ENCODE measurements at places on chromosomes 2 and 18.

DNA sequence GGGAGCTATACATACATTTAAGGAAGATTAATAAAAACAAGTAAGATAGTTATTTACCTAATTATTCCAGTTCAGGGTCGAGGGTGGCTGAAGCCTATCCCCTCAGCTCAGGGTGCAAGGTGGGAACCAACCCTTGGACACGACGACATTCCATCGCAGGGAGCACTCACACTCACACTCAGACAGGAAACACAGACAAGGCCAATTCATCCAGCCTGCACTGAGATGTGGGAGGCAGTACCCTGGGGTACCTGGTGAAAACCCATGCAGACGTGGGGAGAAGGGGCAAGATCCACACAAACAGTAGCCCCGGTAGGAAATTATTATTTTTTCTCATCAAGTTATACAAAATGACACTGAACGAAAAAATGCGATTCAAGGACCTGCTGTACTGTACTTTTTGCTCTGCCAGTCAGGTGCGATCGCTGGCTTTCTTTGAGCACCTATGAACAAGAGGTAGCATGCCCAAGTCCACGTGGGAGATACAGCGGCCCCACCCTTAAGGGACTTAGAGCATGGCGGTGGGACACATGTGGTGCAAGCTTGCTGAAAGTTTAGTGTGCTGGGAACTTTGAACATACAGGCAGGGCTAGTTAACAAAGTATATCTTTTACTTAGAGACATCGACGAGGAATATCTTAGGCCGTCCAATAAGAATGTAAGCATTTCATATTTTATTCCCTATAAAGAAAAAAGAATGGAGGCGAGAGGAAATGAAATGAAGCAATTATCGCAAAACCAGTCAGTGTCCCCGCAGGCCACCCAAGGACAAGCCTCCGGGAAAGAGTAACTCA, 624 bp downstream of the METTL8 start:
- DNase-seq: no peak

DNA sequence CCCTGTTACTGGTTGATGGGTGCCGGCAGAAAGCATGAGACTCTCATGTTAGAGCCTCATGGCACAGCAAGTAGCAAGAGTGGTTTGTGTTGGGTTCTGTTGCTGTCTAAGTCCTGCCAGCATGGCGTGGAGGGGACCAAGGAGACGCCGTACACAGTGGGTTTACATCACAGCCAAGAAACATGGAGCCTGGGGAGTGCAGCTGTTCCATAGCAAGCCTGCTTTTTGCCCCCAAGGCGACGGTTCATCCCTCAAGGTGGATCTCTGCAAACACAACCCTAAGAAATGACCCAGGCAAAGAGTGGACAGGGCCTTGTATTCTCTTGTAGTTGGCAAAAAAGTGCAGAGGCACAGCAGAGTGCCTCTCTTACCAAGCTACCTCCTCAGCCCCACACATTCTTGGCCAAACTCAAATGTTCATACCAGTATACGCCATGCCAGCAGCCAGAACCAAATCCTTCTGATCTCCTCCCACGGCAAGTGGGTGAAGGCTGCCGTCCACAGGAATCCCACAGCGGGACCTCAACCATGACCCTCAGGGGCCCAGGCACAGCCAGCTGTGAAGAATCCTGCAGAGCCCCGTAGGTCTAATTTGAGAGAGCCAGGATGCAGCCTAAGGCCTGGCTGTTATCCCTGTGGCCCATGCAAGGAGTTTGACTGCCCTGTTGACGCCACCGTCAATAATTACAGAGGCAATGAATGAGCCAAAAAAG, 19.0 kb downstream of the SNED1 start:
- no peak for DNase-seq

- DNase-seq: no peak
Observed at GRCh38 chr2:30484145-30484544, 37.1 kb downstream of the LCLAT1 start.

DNA sequence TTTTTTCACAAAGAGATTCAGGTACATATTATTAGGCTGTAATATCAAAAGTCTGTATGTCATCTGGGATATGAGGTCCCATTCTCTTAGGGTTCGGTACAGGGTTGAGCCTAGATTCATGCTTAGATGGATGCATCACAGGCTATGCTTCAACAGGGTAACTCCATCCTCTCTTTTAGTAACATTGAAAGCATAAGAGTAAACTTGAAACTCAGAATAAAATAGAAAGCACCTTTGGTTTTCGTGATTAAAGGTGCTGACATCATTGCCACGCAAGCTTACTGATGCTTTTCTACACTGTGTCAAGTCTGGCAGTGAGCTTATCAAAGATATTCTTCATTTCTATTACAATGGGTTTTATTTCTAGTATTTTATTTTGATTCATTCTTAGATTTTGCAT, 419.1 kb upstream of the DSEL start:
- DNase-seq: no peak

GRCh38 chr2:96354492-96354891, 18.9 kb downstream of the NCAPH start:
- no peak for DNase-seq

- no peak for DNase-seq
Observed at GRCh38 chr2:6977786-6978185, 60.6 kb downstream of the RNF144A start.

GRCh38 chr2:32988525-32988924, 41.8 kb downstream of the LTBP1 start:
- no peak for DNase-seq

GRCh38 chr18:71442731-71443141, 1101.4 kb downstream of the CBLN2 start:
- DNase-seq: no peak

DNA sequence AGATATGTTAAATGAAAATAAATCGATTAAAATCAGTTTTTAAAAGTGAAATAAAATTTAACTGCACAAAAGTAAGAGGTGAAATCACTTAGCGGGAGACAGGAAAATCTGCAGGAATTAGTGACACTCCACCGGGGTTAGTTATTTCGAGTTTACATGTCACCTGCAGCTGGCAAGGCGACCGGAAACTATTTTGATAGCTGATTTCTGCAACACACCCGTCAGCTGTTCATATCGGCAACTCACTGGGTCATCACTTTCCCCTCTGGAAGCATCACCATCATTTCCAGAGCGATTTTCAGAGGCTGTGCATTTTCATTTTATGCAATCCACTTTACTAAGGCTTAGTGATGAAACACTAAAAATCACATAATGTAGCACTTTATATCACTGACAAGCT, 52.9 kb downstream of the PXDN start:
- DNase-seq: no peak

- DNase-seq: no peak
Observed at GRCh38 chr2:133523406-133523805, 44.9 kb downstream of the NCKAP5 start.

- no peak for DNase-seq
Observed at GRCh38 chr18:43757273-43757672, 480.0 kb upstream of the SYT4 start.

- peak; percentile 24 for DNase-seq
Observed at GRCh38 chr2:61460163-61460562, 10.7 kb downstream of the USP34 start.

DNA sequence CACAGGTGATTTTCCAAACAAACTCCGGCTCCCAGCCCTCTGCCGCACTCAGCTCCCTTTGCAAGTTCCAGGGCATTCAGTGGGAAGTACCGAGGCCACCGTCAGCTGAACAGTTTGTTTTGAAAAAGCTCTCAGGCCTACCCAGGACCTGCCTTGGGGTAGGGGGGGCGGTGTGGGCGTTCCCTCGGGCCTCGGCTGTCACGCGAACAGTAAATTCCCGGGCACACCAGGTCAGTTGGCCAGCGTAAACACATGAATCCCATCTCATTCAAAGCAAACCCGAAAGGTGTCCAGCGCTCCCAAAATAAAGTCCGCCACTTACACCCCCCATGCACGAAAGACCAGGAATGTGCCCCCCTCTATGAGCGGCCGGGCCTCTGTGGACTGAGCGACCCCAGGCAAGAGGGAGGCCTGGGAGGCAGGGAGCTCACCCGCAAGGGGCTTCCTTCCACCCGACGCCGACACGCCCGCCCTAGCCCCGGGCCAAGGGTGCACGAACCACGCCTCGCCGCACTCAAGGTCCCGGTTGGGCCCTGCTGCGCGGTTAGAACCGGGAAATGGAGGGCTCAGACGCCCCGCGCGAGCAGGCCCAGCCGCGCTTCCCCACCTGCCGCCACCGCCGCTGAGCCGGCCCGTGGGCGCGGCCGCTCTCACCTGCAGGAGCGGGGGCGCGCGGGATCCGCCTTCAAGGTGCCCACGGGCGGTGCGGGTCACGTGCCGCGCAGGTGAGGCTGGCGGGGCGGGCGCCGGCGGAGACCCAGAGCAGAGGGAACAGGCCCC, at the start of gene WDSUB1:
WDSUB1 (minus strand) TSS at position 775 of the 780 bp plus-strand sequence. CDS start 3,634 bp downstream, outside the sequence.
- no peak for DNase-seq

- no peak for DNase-seq
Observed at GRCh38 chr18:46547520-46547919, 109.5 kb downstream of the LOXHD1 start.

DNA sequence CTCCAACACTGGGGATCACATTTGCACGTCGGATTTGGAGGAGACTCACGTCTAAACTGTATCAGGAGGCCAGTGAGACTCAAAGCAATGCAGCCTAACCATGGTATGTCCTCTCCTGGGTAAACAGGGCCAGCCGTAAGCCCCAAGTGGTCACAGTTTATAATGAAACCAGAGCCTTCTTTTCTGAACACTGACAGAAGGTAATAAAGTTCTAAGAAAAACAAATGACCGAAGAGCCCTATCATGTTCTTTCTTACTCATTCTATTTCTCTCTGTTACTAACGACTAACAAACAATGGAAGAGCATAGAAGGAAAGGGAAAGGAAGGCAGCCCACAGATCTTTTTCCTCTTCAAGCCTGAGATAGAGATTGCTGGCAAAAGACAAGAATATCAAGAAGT, 796.8 kb upstream of the SOX11 start:
- no peak for DNase-seq

DNA sequence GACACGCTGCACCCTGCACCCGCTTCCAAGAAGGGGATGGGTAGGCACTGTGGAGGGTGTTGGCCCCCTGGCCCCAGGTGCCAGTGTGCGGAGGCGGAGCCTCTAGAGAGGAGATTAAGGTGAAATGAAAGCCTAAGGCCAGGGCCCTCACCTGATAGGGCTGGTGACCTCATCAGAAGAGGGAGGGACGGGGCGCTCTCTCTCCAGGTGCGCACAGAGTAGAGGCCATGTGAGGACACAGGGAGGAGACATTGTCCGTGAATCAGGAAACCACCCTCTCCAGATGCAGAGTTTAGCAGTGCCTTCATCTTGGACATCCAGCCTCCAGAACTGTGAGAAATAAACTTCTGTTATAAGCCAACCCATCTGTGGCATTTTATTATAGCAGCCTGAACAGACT, 62.3 kb downstream of the PSMG2 start:
- no peak for DNase-seq

- no peak for DNase-seq
Observed at GRCh38 chr2:223315813-223316212, 263.8 kb downstream of the KCNE4 start.

- no peak for DNase-seq
Observed at GRCh38 chr2:133777574-133777960, 209.3 kb upstream of the NCKAP5 start.

- no peak for DNase-seq
Observed at GRCh38 chr2:229610333-229610732, 104.0 kb downstream of the DNER start.

DNA sequence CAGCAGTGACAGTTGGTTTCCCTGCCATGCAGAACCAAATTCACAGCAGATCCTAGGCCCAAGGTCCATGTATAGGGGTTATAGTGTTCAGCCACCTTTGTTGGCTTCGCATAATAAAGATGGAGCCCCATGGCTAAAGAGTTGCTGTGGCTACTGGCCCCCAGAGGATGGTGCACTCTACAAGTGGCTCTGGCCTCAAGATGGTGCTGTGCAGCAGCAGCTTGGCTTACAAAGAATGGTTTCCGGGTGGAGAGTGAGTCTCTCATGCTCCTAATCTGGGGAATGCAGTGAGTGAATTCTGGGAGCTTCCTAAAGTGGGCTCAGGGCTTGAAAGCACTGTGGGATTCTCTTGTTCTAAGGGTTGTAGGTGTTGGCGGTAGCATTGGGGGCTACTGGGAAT, 1199.7 kb downstream of the CNTNAP5 start:
- no peak for DNase-seq

All from AG04450 (cell line).